ENCODE measurements at places on chromosomes 1 and 21. TPM values are rescaled to one million over a fixed set of nuclear protein-coding genes. Genes with fewer than 3 reads are reported as not detected.

Gene CLCA2
- total RNA-seq = 2.7 TPM

GRCh38 chr1:214648801-214649200, 45.8 kb downstream of the CENPF start:
- DNase-seq = no peak

Gene LCE3A
- total RNA-seq = not detected

- no peak for DNase-seq
These were observed 17.7 kb downstream of the RAP1GAP start for GRCh38 chr1:21651214-21652042.

DNA sequence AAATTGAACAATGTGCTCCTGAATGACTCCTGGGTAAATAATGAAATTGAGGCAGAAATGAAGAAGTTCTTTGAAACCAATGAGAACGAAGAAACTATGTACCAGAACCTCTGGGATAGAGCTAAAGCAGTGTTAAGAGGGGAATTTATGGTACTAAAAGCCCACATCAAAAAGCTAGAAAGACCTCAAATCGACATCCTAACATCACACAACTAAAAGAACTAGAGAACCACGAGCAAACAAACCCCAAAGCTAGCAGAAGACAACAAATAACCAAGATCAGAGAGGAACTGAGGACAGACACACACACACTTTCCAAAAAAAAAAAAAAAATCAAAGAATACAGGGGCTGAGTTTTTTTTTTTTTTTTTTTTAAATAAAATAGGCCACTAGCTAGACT, 564.2 kb downstream of the SMYD3 start:
- no peak for DNase-seq

DNA sequence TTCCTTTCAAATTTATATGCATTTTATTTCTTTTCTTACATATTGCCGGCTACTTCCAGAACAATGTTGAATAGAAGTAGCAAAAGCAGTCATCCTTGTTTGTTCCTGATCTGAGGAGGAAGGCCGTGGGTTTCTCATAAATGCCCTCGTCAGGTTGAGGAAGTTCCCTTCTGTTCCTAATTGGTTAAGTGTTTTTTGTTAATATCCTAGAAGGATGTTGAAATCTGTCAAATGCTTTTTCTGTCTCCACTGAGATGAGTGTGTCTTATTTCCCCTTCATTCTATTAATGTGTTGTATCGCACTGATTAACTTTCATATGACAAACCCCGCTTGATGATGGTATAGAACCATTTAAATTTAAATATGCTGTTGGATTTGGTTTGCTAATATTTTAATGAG, 15.4 kb downstream of the TTLL10 start:
- no peak for DNase-seq

DNA sequence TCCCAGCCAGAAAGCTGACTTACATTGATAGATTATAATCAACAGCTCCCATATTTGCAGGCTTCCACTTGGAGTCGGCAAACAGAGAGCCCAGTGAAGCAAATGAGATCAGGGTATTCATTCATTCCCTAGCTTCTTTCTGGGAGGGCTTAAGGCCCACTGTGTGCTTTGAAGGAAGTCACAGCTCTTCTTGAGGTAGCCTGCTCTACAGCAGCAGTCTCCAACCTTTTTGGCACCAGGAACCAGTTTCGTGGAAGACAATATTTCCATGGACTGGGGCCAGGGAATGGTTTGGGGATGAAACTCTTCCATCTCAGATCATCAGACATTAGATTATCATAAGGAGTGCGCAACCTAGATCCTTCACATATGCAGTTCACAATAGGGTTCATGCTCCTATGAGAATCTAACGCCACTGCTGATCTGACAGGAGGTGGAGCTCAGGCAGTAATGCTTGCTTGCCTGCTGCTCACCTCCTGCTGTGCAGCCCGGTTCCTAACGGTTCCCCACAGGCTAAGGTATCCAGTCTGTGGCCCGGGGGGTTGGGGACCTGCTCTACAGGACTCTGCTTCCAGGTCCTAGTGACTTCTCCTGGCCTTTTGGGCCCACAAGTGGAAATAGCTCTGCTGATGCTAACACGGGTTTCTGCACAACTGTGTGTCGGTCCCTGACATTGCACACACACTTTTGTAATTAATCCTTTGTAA, 13.7 kb upstream of the ADAM30 start:
- DNase-seq = no peak

DNA sequence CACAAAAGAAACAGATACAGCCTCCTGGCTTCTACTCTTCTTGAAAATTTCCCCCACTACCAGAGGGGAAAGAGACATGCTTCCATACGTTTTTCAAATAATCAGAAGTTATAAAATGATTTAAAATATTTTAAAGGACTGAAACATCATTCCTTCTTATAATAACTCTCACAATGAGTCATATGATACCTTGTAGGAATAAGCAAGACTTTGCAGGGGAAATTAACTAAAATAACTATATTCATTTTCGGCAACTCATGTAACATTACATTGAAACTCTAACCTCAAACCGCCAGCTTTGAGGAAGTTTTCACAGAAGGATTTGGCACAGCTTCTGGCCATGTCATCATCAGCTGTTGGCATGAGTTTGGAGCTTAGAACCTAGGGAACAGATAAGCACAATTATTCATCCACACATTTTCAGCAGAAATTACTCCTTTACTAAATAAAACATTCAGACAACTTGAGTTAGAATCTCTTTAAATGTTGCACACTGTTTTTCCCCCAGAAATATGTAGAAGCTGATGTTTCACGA, 85.9 kb downstream of the USP24 start:
- DNase-seq = no peak

DNA sequence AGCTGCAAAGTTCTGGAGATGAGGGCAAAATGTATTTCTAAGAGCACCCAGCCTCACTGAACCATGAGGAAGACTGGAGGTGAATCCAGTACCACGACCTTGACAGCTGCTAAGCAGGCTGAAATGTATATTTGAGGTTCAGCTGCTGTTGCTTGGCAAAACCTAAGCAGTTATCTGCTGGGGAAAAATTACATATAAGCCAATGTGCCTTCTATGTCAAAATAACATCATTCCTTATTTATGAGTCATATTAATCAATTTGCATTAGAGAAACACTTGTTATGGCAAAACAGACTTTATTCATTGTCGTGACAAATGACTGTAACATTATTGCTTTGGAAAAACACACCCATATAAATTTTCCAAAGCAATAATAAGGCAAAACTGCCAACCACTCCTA, 560.5 kb upstream of the NR5A2 start:
- DNase-seq = no peak

DNA sequence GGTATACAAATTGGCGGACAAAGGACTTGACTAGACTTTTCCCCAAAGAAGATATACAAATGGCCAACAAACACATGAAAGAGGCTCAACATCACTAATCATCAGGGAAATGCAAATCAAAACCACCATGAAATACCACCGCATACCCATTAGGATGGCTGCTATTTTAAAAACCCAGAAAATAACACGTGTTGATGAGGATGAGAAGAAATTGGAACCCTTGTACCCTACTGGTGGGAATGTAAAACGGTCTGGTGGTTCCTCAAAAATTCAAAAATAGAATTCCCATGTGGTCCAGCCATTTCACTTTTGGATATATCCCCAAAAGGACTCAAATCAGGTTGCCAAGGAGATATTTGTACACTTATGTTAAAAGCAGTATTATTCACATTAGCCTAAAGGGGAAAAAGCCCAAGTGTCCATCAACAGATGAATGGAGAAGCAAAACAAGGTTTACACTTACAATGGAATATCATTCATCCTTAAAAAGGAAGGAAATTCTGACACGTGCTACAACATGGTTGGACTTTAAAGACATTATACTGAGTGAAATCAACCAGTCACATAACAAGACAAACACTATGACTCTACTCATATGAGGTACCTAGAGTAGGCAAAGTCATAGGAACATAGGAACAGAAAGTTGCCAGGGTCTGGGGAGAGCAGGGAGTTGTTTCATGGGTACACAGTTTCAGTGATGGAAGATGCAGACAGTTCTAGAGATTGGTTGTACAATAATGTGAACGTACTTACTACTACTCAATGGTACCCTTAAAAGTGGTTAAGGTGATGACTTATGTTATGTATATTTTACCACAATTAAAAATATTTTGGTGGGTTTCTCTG, 17.0 kb downstream of the CD34 start:
- DNase-seq = no peak

Gene SLC37A1
- 44.2 TPM for total RNA-seq

GRCh38 chr1:115746021-115746690, 22.4 kb downstream of the CASQ2 start:
- DNase-seq = no peak

DNA sequence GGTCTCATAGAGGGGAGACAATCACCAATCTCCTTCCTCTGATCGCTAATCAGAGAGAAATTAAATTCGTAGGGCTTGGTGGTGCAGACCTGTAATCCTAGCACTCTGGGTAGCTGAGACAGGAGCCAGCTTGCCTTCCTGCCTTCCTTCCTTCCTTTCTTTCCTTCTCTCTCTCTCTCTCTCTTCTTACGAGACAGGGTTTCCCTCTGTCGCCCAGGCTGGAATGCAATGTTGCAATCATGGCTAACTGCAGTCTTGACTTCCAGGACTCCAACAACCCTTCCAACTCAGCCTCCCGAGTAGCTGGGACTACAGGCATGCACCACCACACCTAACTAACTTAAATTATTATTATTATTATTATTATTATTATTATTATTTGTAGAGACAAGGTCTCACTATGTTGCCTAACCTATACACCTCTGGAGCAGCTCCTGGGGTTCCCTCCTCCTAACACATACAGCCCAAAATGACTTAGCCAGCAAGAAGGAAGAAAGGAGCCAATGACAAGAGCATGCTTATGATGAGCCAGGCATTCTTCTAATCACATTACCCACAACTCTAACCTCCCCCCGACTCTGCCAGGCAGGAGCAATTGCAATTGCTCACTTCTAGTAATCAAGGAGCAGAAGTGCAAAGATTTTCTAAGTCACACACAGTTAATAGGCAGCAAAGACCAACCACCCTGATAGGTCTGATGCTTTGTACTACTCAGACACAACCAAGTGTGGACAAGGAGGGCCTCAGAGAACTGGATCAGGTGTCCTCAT, 105.4 kb upstream of the F3 start:
- DNase-seq = no peak

GRCh38 chr1:212432661-212433576, at the start of gene NENF:
Gene NENF, plus strand, starts transcription at chr1:212432920. Its CDS starts 24 bp downstream, at chr1:212432944.
- DNase-seq = peak; percentile 78

GRCh38 chr1:160048335-160048734, 16.5 kb upstream of the PIGM start:
- no peak for DNase-seq

Gene TCEA3
- 65.2 TPM for total RNA-seq

GRCh38 chr1:203406446-203407045, 55.6 kb upstream of the FMOD start:
- no peak for DNase-seq

Data from prostate gland (tissue), 2 donors.